ENCODE measurements at places on chromosomes 1 and 21.

DNA sequence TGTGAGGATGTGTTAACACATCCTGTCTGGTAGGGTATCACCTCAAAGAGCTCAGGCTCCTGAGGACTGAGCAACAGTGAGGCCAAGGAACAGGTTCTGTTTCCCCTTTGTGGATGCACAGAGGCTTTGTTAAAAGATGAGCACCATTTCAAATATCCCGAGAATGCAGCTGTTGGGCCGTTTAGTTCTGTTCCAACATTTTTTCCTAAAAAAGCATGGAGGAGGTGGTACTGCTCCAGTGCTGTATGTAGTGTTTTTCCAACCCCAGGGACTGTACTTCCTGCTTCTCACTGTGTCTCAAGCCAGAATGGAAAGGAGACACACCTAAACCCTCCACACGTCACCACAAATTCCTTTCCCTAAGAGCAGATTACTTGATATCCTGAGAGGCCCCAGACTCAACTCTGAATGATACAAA, 53.8 kb upstream of the BCL10 start:
- no peak for DNase-seq

DNA sequence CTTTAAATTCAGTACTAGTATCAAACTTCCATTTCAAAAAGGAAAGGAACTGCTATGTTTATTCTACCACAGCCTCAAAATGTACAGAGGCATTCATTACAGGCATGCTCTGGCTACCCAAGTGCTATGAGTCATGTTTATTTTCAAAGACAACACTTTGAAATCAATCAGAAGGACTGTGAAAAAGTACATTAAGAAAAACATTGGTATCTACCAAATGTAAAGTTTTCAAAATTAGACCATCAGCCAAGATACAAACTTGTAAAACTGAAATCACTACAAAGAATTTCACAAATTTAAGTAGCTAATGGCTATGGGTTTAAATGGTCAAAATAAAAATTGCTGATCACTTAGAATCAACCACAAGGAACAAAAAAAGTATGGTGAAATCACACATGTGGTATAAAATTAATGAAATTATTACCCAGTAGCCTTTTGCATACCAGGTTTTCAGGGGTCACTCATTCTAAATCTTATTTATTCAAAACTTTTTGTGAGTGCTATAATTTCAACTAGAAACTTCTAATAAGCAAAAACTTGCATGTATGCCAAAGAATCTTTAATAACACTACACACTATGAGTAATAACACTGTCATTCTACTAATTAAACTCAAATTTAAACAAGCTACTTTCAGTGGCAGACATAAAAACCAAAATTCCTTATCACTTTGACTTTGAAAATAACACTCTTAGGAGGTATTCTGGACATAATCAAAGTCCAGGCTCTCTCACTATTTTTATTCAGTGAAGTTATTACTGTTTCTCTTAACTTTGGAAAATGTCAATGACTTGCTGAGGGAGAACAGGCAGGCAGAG, 49.2 kb downstream of the ENAH start:
- no peak for DNase-seq

DNA sequence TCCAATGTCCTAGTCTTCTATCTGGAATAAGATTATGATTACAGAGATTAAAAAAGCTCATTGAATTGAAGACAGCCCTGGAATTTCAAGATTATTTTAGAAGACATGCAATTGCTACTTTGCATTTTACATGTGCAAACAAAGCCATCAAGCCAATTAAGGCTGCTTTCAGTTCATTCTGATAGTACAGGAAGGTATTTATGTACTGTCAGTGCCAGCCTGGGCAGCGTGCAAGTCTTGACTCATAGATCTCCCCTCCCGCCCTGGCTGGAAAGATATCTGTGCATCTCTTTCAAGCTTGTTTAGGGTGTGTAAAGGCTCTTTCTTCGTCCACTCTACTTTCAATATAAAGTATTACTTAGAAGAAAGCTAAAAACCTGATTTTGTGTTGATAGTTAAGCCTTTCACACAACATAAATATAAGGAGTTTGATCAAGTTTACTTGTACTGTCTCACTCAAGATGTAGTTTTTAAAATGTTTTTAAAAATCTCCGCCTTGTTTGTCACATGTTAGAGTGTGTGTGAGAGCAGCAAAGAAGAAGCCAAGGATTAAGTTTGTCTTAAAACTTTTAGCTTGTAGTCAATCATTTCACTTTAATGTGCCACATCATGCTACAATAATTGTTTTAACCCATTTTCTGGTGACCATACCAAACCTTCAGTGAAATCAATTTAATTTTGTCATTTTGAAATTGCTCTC, 13.6 kb upstream of the LYPLAL1 start:
- no peak for DNase-seq

DNA sequence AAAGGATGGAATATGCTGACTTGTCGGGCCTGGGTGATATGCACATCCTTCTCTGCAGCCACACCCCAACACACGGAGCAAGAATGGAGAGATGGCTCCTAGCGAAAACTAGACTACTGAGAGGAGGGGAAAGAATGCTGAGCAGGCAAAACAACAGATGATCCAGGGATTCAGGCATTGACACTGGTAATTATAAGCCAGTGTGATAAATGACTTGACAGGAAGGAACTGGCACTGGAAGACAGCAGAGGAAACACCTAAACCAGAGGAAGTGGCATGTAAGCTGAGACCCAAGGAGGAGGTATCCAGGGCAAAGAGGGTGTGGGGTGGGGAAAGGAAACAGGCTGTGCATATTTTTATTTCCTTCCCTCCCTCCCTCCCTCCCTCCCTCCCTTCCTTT, 31.7 kb upstream of the KHDRBS1 start:
- no peak for DNase-seq

- DNase-seq, result no peak
Observed at GRCh38 chr1:229252228-229252984, 18.5 kb upstream of the RAB4A start.

- DNase-seq, result no peak
Observed at GRCh38 chr1:29232387-29232786, 1.7 kb upstream of the MECR start.

- DNase-seq, result no peak
Observed at GRCh38 chr1:210244746-210245367, 12.3 kb downstream of the SERTAD4 start.

DNA sequence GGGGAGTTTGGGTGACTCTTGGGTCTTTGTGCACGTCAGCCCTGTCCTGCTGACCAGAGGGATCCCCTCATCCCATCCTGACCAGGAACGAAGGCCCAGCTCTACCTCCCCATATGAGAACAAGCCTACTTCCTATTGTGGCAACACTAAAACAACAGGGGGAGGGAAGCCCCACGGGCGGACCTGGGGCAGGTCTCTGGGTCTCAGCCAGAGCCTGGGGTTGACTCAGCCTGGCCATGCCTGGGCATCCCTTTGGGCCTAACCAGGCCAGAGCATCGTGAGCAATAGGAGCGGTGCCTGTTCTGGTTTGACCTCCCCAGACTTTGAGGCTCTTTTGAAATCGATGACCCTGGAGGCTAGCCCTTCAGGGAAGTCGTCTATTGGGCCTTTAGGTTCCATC, 16.8 kb downstream of the RPS6KA1 start:
- DNase-seq, result no peak

DNA sequence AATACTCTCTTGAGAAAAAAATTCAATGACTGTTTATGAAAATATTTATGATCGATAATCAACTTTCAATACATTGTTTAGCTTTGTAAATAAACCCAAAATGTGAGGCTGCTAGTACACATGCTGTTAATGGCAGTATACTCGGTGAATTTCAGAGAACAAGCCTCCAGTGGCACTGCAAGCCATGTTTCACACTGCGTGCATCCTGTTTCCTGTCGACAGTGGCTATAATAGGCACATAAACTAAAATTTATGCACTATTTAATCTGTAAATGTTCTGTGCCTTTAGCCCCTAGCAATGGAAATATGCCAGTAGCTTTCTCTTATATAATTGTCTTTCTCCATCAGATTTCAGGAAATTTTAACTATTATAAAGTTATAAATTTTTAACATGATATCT, 26.3 kb upstream of the RGS18 start:
- no peak for DNase-seq

All from NCI-H345 (cell line).